ENCODE measurements at places on chromosomes 2 and 18. TPM values are rescaled to one million over a fixed set of nuclear protein-coding genes. Genes with fewer than 3 reads are reported as not detected.

Gene BOLL
- total RNA-seq, result not detected

Gene ZNF397
- 2.3 TPM for total RNA-seq

Gene AQP12A
- total RNA-seq, result not detected

Gene THUMPD2
- 6.2 TPM for total RNA-seq

Gene PLGLB1
- 0.20 TPM for total RNA-seq

Gene TMEM178A
- not detected for total RNA-seq

Gene HOXD9
- 13.6 TPM for total RNA-seq

Gene CNGA3
- 0.05 TPM for total RNA-seq

Gene CPLX4
- total RNA-seq, result not detected

Gene MATN3
- total RNA-seq, result 4.0 TPM

Gene SPATA3
- not detected for total RNA-seq

Gene PFN4
- not detected for total RNA-seq

Gene MAPK4
- not detected for total RNA-seq

Gene SLC66A3
- 25.0 TPM for total RNA-seq

Gene LOXHD1
- not detected for total RNA-seq

Gene MAL
- total RNA-seq, result not detected

Gene KATNAL2
- total RNA-seq, result 2.2 TPM

Gene CROCC2
- total RNA-seq, result not detected

Gene STK36
- 8.3 TPM for total RNA-seq
